ENCODE measurements at places on chromosomes 7 and 10. TPM values are rescaled to one million over a fixed set of nuclear protein-coding genes. Genes with fewer than 3 reads are reported as not detected.

DNA sequence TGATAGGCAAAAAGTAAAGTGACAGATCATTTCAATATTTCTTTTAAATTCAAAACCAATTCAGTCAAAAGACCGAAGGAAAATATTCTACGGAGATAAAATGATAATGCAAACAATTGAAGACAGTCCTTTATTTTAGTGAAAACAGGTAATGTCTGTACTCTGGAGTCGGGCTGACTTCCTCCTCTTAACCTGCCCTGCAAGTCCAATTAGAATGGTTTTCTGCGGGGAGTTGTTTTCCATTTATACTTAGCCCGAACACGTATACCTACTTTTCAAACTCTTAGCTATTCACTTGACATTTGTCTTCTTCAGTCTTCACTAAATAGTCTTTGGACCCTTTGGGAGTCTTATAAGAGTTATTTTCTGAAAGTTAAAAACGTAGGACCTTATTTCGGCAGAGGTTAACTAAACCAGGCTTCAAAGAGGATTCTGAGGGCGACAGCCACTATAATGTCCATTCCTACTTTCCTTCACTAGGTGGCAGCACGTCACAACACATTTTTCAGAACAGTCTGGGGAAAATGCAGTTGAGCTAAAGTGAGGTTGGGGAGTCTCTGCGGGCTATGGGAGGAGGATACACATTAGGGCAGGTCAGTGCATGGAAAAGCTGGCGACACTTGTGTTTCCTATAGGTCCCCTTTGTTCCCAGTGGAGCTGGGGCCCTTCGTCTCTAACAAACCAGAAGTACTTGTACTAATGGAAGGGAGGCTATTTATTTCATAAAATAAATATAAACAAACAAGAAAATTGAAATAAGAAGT, 472.0 kb downstream of the KCNMA1 start:
- DNase-seq = peak; percentile 73

MSMB gene
- not detected for total RNA-seq

GRCh38 chr10:27714349-27714748, 31.3 kb downstream of the MKX start:
- no peak for DNase-seq

DNA sequence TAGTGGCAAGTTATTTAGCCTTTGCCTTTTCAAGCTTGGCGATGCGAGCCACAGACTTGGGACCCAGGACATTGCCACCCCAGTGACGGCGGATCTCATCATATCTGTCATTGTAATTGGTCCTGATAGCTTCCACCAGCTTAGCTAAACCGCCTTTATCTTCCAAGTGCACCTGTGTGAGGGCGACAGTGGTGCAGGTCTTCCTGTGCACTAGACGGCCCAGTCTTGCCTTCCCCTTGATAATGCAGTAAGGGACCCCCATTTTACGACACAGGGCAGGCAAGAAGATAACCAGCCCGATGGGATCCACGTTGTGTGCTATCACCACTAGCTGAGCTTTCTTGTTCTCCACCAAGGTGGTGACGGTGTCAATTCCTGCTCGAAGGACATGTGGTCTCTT, 99.6 kb upstream of the ITGB1 start:
- no peak for DNase-seq
